H9 (cell line): ENCODE measurements at places on chromosomes 7 and 10. TPM values are rescaled to one million over a fixed set of nuclear protein-coding genes. Genes with fewer than 3 reads are reported as not detected.

STEAP4 gene
- not detected in 2 replicates for total RNA-seq

ZMIZ1 gene
- 31.8 and 36.9 TPM in 2 replicates for total RNA-seq

DNA sequence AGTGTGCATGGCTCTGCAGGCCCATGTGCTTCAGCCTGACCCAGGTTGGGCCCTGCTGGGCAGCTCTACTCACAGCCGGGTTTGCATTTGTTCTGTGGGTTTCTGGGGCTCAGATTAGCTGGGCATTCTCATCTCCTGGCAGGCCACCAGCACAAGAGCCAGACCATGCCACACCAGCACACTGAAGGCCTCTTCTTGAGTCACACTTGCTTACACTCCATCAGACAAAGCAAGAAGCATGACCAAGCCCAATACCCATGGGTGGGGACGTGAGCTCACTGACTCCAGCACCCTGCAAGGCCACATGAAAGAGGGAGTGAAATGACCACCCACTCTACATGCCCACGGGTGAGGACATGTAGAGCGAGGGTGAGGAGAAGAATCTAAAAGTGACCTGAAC lies 257.8 kb upstream of the PPP2R2D start:
- no peak overlapping the region for H3K4me3 ChIP-seq
- no peaks in the 10 kb centered on the region for H3K27me3 ChIP-seq
- H3K4me1 ChIP-seq, result no peaks in the 10 kb centered on the region
- no peak overlapping the region for H3K27ac ChIP-seq

GRCh38 chr7:125033506-125033905 lies 103.9 kb upstream of the POT1 start:
- H3K36me3 ChIP-seq, result no peaks in the 10 kb centered on the region
- H3K27me3 ChIP-seq, result no peaks in the 10 kb centered on the region
- peak; percentile 65 for DNase-seq
- no peaks in the 10 kb centered on the region for H3K4me1 ChIP-seq

DNA sequence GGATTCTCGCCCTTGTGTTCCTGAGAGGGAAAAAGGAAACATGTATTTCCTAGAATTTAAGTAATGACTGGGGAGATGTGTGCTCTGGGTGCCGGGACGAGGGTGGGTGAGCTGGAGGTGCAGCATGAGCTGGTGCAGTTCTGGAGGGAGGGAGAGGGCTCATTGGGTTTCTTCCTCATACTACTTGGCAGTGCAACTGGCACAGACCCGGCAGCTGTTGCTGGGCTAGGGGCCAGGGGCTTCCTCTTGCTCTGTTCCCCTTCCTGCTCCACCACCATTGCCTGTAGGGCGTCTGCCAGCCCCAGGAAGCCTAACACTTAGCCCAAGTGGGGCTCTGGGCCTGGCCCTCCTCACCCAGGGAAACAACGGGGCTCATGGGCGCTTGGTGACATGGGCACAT lies 5.9 kb downstream of the RET start:
- H3K27ac ChIP-seq, result no peak overlapping the region
- no peaks in the 10 kb centered on the region for H3K4me1 ChIP-seq
- H3K4me3 ChIP-seq, result no peak overlapping the region
- no peak for DNase-seq

GRCh38 chr10:67088036-67088435 lies 162.2 kb downstream of the LRRTM3 start:
- no peaks in the 10 kb centered on the region for H3K27me3 ChIP-seq
- no peak overlapping the region for H3K27ac ChIP-seq
- no peaks in the 10 kb centered on the region for H3K4me1 ChIP-seq

DNA sequence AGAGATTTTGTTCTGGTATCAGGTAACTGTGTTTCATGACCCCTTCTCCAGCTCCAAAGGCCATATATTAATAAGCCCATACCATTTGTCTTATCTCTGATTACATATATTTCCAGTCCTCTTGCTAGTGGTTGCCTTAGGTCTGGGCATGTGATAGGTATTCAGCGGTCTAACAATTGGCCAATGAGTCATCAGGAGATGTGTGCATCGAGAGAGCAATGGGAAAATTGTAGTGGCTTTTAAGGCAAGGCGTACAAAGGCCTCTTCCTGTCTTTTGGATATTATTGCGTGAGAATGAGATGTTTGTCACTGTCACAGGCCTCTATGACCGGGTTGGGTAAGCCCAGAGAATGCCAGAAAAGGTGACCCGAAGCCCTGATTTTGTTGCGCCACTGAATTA lies 38.6 kb upstream of the SFRP5 start:
- no peak overlapping the region for H3K4me3 ChIP-seq
- no peaks in the 10 kb centered on the region for H3K36me3 ChIP-seq
- no peak overlapping the region for H3K27ac ChIP-seq
- no peak for DNase-seq
- H3K4me1 ChIP-seq, result no peaks in the 10 kb centered on the region

- no peaks in the 10 kb centered on the region for H3K36me3 ChIP-seq
- H3K4me1 ChIP-seq, result no peaks in the 10 kb centered on the region; the same call in 1 of the 2 replicates
- DNase-seq, result no peak
- H3K27ac ChIP-seq, result no peak overlapping the region
- H3K27me3 ChIP-seq, result no peaks in the 10 kb centered on the region
Measured at GRCh38 chr7:94043299-94043698, 39.1 kb upstream of the BET1 start.

GRCh38 chr10:97171001-97171400 lies 14.8 kb downstream of the SLIT1 start:
- no peaks in the 10 kb centered on the region for H3K4me1 ChIP-seq
- no peak overlapping the region for H3K4me3 ChIP-seq
- H3K27me3 ChIP-seq, result no peaks in the 10 kb centered on the region
- H3K27ac ChIP-seq, result no peak overlapping the region
- no peaks in the 10 kb centered on the region for H3K36me3 ChIP-seq
